NCI-H460 (cell line): ENCODE measurements at places on chromosomes 5 and 9.

DNA sequence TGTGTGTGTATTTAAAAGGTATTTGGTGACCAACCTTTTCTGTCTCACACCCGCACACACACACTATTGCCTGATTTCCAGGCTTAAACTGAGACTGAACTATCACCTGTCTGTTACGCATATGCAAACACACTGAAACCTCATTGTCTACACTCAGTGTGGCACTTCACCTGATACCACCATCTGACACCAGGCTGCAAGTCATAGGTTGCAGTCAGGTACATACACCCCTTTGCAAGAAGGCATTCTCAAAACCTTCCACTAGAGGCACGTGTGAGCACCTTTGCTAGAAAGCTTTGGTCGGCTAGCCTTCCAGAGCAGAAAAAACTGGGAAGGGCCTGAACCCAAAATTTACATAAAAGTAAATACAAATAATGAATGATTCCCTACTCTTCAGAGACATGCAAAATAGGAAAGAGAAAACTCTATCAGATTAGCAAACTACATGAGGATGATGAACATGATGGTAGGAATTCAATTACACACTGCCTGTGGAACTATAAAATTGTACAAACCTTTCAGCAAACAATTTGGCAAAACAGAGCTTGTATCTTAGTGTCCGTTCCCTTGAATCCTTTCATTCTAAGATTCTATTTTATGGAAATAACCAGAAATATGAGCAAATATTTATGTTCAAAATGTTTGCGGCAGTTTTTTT lies 5.9 kb upstream of the FOXD1 start:
- peak; percentile 71 for DNase-seq

- no peak for DNase-seq
Observed at GRCh38 chr9:128473104-128473503, 17.3 kb downstream of the ODF2 start.

DNA sequence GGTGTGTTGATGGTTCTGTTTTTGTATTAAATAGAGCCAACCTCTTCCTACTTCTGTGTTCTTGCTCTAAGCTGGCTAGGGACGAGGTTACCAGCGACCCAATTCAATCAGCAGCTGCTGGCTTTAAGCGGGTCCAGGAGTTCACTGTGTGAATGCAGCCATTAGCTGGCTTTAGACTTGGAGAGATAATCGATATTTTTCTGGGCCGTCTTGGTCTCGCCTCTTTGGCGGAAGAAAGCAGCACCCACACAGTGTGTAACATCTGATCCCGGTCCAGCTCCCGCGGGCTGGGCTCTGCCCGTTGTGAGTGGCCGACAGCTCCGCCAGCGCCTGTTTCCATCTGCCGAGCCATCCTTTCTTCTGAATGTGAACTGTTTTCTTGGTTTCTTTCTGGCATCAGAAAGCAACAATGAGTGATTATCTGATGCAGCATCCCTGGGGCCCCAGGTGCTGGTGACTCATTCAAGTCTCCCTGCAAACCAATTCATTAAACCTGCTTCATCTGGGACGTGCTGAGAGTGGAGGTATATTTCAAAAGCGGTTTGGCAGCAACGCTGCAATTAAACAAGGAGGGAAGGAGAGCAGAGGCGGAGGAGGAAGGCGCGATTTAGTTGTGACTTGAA lies 90.8 kb upstream of the IRX4 start:
- DNase-seq = no peak

- DNase-seq = no peak
Observed at GRCh38 chr5:160462167-160462566, 40.5 kb downstream of the PTTG1 start.

GRCh38 chr5:116766470-116766947 lies 191.9 kb upstream of the SEMA6A start:
- DNase-seq = peak; percentile 67

GRCh38 chr5:138032572-138033385 lies at the start of gene FAM13B:
FAM13B (minus strand) TSS chr5:138033079; CDS start chr5:138019111, 13,968 bp downstream.
- DNase-seq = peak; percentile 68

- DNase-seq = no peak
Observed at GRCh38 chr5:145473042-145473642, 362.0 kb downstream of the PRELID2 start.

GRCh38 chr5:163893281-163893680 lies 387.9 kb downstream of the MAT2B start:
- no peak for DNase-seq

- no peak for DNase-seq
Observed at GRCh38 chr5:80554646-80555045, 15.4 kb downstream of the ANKRD34B start.

DNA sequence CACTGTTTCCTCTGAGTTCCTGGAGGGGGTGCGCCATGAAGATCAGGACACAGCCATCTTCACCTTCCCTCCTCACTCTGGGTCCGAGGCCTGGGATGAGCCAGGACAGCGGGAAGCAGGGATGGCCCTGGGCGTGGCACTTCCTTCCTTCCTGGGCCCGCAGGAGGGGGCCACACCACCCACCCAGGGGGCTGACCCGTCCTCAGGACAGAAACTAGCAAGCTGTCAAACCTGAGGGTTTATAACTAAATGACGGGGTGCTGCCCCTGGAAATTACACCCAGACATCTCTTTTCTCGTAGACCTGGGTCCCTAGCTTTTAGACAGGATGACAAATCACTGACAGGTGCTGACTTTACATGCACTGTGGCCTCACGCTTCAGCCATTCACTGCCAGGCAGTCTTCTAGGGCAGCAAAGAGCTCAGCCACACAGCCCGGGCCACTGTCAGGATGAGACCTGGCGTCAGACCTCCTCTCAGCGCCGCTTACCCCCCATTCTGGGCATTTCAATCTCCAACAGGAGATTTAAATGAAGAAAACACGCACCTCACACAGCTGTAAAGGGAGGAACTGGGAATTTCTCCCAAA lies 8.1 kb downstream of the FCN2 start:
- no peak for DNase-seq

- DNase-seq = no peak
Observed at GRCh38 chr5:147487031-147487750, 22.7 kb downstream of the DPYSL3 start.

DNA sequence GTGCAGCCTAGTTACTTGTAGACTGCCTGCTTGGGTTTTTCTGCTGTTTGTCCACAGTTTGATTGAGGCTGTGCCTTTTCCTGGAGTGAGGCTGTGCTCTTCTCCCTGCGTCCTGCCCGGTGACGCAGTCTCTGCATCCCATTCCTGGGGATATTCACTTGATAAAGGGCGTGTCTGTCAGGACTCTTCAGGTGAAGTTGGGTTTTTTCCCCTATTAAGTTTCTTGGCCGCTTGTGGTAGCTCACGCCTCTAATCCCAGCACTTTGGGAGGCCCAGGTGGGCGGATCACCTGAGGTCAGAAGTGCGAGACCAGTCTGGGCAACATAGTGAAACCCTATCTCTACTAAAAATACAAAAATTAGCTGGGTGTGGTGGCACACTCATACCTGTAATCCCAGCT lies 50.0 kb upstream of the SUSD3 start:
- DNase-seq = no peak

GRCh38 chr5:161547406-161547737 lies 847 bp upstream of the GABRB2 start:
- DNase-seq = no peak

GRCh38 chr9:89814340-89815040 lies 209.7 kb downstream of the GADD45G start:
- DNase-seq = no peak

DNA sequence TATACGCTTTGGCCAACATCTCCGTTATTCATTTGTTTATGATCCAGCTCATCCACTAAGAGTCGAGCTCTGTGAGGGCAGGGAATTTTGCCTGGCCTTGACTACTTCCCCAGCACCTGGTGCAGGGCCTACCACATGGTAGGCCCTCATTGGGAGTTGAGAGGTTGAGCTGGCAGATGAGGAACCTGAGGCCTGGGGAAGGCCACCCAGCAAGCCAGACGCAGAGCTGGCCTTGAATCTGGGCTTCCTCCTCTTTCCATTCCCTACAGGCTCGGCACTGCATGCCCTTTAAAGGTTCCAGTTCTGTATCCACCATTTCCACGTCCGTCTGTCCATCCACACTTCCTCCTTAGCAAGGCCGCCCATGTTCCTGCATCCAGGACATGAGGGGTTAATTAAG lies 24.2 kb downstream of the KCNMB1 start:
- DNase-seq = no peak

GRCh38 chr5:153043886-153044285 lies 446.6 kb upstream of the GRIA1 start:
- DNase-seq = no peak

- no peak for DNase-seq
Observed at GRCh38 chr5:107743373-107744000, 72.8 kb upstream of the EFNA5 start.

- DNase-seq = no peak
Observed at GRCh38 chr9:7226007-7226640, 468.4 kb downstream of the KDM4C start.

DNA sequence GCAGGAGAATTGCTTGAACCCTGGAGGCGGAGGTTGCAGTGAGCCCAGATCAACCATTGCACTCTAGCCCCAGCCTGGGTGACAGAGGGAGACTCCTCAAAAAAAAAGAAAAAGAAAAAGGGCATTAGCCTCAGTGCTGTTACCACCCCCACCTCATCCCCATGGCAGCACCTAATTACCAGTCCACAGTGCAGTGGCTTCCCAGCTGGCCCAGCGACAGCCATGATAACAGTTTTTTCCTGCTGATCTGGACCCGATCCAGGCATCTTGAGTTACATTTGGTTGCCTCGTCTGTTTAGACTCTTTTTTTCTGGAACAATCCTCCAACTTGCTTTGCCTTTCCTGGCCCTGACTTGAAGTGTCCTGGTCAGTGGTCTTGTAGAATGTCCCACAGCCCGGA lies 24.4 kb downstream of the NCS1 start:
- no peak for DNase-seq

DNA sequence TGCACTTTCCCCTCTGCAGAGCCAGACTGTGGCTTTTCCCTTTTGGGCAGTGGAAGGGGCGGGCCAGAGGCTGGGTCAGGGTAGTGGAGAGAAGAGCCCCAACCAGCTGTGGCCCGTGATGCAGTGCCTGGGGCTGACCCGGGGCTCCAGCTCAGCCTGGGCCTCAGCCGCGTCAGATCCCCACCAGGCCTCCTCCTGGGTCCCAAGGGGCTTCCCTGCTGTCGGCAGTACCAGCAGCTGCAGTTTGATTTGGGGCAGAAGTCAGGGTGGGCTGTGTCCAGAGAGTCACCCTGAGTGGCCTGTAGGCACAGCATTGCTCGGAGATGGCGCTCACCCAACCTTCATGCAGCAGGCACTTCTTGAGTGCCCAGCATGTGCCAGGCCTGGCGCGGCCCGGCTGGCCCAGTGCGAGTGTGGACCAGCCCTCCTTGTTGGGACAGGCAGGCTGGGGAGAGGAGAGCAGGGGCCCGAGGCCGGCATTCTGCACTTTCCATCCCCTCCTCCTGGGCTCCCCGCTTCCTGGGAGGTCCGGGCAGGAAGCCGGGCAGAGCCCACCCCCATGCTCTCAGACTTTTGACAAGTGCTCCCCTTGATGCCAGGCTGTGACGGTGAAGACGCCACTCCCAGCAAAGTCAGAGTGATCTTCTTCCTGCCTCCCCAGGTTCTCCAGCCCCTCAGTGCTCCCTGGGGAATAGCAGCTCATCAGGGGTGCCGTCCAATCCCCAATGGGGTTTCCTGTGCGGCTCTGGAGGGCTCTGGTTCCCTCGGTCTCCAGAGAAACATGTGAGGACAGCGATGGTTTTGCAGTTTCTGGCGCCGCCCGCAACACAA lies 88.3 kb upstream of the COL5A1 start:
- no peak for DNase-seq

GRCh38 chr9:125061391-125061790 lies 81.9 kb downstream of the SCAI start:
- no peak for DNase-seq

- DNase-seq = no peak
Observed at GRCh38 chr9:15373881-15374280, 48.8 kb upstream of the SNAPC3 start.

- DNase-seq = no peak
Observed at GRCh38 chr9:98182889-98183599, 9.4 kb downstream of the CORO2A start.

GRCh38 chr9:113781896-113782295 lies 94.2 kb upstream of the ZNF618 start:
- DNase-seq = no peak

DNA sequence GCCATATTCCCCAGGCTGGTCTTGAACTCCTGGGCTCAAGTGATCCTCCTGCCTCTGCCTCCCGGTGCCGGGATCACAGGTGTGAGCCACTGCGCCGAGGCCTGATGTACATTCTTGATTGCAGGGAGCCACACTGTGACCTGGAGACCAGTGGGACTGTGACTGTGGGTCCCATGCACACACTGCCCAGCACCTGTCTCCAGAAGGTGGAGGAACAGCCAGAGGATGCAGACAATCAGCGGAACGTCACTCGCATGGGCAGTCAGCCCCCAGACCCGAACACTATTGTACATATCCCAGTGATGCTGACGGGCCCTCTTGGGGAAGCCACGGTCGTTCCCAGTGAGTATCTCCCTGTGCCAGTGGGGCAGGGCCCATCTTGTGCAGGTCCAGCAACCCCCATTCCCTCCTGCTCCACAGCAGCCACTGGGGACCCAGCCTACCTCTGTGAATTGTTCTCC lies 147.3 kb downstream of the CACNA1B start:
- DNase-seq = no peak

DNA sequence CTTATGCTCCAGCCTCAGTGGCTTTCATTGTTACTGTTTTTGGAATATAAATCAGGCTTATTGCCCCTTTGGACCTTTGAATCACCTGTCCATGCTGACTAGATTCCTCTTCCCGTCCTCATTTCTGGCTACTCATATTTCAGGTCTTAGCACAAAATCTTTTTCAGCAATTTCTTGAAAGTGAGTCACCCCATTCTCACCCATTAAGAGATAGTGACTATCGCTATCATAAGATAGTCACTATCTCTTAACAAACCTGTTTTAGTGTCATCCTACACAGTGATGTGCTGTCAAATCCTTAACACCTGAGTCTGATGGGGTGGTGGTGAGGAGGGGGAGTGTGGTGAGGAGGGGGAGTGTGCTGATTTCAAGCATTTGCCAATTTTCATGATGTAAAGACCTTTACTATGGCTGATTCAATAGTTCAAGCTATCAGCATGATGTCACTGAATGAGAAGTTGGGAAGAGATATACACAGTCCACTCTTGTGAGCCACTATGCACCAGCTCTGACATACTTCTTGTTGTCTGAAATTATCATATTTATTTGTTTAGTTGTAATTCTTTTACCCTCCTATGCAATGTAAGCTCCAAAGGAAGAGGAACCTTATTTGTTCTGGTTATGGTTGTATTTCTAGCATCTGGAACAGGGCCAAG lies 95.3 kb downstream of the GRIA1 start:
- no peak for DNase-seq
